ENCODE measurements at places on chromosomes 3 and 15.

- DNase-seq: peak; percentile 96
Measured at GRCh38 chr3:47282424-47283192, at the start of the genes KIF9 and KLHL18. TSS of gene KIF9 (minus strand) at chr3:47282799. CDS start at chr3:47277374, 5,425 bp downstream. TSS of gene KLHL18 (plus strand) at chr3:47282944. CDS start at chr3:47282966, 22 bp downstream.

- no peak for DNase-seq
Measured at GRCh38 chr3:99777708-99778107, 40.0 kb upstream of the CMSS1 start.

- no peak for DNase-seq
Measured at GRCh38 chr3:177676148-177676547, 478.9 kb upstream of the TBL1XR1 start.

DNA sequence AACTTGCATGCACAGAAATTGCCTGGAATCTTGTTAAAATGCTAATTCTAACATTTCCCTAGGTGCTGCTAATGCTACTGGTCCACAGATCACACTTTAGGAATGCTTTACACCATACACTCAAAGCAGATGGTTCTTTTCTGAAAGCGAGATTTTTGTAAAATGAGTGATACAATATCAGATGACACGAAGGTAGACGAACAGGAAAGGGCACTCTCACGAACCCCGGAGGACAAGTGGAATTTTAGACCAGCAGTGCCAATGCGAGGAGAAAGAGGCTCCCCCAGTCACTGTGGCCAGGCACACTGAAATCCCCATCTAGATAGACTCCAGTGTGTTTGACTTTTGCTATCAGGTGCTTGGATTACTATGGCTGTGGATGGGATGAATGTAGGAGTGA lies 21.0 kb downstream of the FAIM start:
- DNase-seq: no peak

DNA sequence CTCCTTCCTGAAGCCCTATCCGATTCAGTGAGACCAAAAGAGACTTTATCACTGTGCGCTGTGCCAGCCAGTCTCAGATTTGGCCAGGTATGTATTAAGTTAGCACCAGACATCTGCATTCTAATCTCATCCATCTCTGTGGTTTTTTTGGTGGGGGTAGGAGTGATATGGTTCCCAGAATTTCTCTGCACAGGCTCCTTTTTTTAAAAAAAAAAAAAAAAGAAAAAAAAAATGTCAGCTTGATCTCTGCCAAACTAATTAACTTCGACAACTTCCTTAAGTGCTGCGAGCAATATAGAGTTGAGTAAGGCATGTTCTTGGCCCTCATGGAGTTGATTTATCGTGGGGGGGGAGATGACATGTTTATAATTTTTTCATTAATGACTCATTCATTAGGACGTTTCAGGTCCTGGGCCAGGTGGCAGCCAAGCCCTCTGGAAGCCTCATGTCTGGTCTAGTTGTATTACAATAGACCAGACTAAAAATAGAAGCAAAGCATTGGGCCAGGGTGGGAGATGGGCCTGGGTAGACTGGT lies 12.9 kb downstream of the SLCO3A1 start:
- DNase-seq: no peak

DNA sequence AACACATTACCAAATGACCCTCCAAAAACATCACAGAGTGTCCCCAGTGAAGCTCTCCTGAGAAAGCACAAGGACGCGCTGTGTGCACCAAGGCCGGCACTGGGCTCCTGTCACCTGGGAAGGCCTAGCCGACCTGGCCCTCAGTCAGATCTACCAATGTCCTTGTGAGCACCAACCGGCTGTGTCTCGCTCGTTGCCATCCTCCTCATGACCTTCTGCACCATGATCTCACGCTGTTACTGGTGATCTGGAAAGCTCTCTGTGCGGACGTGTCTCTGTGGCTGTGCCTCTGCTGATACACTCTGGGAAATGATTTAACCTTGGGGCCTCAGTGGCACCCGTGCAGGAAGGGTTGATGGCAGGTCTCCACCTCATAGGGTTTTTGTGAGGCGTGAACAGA lies 24.2 kb downstream of the ZXDC start:
- no peak for DNase-seq

- no peak for DNase-seq
Measured at GRCh38 chr15:29435811-29436210, 166.2 kb upstream of the NSMCE3 start.

DNA sequence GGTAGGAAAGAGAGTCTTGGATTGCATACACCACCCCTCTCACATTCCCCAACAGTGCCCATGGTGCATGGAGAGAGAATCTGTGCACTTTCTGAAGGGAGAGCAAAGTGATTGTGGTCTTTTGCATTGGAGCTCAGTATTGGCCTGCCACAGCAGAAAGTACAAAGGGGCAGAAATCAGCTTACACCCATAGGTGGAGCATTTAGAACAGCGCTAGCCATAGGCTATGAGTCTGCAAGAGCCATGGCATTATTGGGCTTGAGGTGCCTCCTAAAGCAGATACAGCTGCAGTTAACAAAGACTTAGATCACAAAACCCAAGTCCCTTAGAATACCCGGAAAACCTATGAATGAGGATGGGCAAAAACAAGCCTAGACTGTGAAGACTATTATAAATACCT lies 21.8 kb downstream of the SI start:
- DNase-seq: no peak

GRCh38 chr3:122572940-122573412 lies 4.5 kb upstream of the PARP15 start:
- no peak for DNase-seq

- no peak for DNase-seq
Measured at GRCh38 chr3:178743297-178743696, 207.1 kb downstream of the KCNMB2 start.

DNA sequence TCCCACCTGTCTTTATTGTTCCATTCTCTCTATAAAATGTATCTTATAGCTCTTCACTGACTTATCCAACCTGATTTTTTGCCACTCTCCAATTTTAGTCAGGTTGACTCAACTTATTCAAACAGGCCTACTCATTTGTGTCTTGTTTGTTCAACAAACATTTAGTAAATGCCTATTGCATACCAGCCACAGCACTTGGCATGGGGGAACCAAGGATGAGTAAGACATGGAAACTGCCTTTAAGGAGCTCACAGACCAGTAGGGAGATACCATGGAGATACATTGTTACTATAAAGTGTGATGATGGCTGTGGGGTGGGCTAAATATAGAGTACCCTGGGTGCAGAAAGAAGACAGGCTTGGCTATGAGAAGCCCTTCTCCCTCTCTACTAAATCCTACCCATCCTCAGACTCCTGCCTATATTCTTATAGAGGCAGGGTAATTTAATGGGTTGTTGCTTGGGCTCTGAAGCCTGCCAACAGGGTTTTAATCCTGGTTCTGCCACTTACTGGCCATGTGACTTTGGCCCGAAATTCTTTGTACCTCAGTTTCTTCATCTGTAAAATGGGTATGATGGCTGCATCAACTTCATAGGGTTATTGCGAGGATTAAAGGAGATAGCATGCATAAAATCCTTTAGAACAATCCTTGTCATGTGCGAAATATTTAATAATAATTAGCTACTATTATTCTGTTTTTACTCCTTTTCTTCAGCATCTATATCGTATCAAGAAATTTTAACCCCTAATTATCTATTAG lies 348.5 kb upstream of the UMPS start:
- DNase-seq: no peak

DNA sequence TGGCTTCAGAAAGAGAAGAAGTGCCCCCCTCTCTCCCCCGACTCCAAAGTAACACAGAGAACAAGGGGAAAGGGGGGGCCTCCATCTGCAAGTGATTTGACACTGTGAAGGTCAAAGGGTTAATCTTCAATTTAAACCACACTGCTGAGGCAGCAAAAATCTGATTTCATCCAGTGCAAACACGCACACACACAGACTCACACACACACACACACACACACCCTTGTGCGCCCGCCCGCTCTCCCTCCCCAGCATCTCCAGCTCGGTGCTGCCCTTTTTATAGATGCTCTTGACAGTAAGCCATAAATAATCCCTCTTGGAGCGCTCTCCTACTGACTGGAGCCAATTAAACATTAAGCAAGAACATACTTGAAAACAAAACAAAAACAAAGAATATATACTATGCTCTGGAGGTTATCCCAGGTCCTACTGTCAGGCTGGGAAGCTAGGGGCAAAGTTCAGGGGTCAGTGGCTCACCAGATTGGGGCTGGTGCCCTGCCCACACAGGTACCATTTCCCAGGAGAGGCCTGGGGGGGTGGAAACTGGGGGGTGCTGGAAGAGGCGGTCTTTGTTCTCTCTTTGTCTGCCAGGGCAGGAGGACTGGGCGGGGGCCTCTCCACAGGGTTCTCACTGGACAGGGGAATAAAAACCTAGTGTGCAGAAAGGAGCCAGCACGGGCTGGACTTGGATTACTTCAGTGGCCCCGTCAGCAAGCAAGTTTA lies 16.3 kb downstream of the BMF start:
- peak; percentile 86 for DNase-seq

DNA sequence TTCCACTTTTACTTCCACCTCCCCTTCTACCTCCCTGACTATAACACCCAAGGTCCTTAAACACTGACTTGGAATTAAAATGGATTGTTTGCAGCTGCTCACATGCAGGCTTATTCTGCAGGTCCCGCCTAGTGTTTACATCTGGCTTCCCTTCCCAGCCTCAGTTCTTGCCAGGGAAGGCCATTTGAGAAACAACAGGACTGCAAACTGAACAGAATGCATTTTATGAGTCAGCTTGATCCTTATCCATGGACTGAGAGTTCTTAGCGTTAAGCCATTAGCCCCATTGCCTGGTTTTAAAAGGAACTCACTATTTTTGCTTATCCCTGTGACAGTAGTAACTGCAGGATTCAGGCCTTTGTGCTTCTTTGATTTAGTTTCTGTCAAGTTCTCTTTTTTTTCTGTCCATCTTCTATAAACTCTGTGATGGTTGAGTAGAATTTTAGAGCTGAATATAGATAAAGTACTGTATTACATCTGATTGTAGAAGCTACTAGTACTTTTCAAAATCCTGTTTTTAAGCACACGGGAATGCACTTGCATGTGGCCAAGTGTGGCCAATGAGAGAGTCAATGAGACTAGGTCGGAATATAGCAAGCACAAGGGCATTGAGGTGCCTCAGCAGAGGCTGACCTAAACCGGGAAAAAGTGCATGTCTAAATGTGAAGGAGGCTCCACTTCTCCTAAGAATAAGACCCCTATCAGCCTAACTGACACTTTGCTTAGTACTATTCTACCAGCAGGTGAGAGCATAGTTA lies 106.4 kb downstream of the TUSC7 start:
- no peak for DNase-seq

DNA sequence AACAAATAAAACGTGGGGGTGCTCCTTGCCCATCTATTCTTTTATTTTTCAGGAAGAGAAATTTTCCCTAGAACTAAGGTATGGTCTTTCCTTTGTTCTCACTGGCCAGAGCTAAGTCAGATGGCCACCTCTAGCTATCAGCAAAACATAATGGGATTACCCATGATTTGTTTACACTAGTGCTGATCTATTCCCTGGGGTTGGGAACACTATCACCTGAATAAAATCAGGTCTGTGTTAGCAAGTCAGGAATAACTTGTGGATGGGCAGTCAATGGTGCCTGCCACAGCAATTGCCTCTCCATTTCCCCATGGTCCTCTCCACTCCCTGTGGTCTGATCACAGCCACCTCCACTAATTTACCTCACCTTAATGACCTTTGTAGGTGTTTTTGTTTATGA lies 181.7 kb upstream of the CADPS start:
- DNase-seq: no peak

DNA sequence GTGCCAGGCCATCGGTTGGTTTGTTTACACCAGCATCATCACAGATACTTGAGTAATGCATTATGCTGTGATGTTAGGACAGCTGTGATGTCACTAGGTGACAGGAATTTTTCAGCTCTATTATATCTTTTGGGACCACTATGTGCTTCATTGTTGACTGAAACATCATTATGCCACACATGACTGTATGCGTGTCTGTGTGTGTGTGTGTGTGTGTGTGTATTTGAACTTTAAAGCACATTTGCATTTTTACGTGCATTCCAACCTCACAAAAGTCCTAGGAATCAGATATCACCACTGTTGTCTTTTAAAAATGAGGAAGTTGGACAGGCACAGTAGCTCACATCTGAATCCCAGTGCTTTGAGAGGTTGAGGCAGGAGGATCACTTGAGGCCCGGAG lies 223.0 kb downstream of the TBL1XR1 start:
- DNase-seq: no peak
